Cardiac fibroblast (primary cell): ENCODE measurements at places on chromosomes 1 and 21.

DNA sequence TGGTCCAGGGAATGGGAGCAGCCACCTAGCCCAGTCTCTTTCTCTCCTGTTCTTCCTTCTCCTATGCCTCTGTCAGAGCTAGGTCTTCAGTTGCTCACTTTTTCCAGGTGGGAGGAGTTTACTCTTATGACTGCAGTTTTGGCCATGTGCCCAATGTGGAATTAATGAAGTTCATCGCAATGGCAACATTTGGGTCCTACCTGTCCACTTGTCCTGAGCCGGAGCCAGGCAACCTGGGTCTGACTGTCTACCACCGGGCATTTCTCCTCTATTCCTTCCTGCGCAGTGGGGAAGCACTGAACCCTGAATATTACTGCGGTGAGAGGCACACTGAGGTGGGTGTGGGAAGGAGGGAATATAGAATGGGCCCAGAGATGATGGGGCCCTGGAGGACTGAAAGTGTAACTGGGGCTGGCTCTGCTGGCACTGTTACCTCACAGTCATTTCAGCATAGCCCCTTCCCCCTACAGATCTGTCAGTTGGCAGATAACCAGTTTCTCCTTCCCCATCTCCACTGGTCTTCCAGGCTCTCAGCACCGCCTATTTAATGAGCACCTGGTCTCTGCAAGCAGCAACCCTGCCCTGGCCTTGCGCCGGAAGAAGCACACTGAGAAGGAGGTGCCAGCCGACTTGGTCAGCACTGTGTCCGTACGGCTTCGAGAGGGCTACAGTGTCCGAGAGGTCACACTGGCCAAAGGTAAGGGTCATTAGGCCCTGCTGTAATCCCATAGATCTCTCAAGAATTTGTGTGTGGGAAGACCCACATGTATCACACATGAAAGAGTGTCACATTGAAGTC is 30.1 kb downstream of the SZT2 start:
- no peak for DNase-seq

- no peak for DNase-seq
Observed at GRCh38 chr21:40433538-40433937, 413.4 kb downstream of the DSCAM start.

- no peak for DNase-seq
Observed at GRCh38 chr1:89973471-89974127, 21.3 kb upstream of the ZNF326 start.

GRCh38 chr1:234094172-234094571 is 189.7 kb downstream of the SLC35F3 start:
- no peak for DNase-seq

GRCh38 chr1:18541046-18541795 is 60.5 kb downstream of the KLHDC7A start:
- no peak for DNase-seq

GRCh38 chr1:174376030-174376429 is 71.7 kb upstream of the GPR52 start:
- DNase-seq: no peak

DNA sequence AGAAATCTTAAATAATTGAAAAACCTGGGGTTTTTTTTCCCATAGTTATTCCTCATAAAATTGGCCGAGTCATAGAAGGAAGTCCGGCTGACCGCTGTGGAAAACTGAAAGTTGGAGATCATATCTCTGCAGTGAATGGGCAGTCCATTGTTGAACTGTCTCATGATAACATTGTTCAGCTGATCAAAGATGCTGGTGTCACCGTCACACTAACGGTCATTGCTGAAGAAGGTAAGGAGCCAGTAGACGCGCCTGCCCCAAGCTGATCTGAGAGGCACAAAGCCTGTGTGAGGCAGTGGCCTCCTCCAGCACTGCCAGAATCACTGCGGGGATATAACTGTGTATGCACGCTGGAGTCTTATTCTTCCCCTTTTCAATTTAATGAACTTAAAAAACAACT is 100.3 kb downstream of the PHTF1 start:
- no peak for DNase-seq

DNA sequence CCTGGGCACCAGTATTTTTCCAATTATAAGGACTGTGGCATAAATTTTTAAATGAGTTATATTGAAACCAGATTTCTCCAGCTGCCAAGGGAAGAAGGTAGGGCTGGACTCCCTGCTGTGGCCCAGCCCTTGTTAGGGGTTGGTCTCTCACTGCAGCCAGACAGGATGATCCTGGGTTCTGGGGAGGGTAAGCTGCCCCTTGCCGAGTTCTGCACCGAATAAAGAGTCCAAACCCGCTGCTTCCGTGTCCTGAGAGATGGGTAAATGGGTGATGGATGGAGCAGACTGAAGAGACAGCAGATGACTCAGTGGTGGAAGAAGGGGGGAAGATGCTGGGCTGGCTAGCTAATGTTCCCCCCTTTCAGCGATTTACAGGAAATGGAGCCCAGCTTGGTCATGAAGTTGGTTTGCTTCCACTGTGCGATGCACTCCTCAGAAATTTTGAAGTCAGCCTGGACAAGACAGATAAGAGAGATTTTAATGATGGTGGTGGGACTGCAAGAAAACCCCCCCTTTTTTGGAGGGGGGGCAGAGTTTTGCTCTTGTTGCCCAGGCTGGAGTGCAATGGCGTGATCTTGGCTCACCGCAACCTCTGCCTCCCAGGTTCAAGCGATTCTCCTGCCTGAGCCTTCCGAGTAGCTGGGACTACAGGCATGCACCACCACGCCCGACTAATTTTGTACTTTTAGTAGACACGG is 41.4 kb downstream of the YARS1 start:
- DNase-seq: no peak

- peak; percentile 74 for DNase-seq
Observed at GRCh38 chr1:8825985-8826481, 8.6 kb upstream of the RERE start.

DNA sequence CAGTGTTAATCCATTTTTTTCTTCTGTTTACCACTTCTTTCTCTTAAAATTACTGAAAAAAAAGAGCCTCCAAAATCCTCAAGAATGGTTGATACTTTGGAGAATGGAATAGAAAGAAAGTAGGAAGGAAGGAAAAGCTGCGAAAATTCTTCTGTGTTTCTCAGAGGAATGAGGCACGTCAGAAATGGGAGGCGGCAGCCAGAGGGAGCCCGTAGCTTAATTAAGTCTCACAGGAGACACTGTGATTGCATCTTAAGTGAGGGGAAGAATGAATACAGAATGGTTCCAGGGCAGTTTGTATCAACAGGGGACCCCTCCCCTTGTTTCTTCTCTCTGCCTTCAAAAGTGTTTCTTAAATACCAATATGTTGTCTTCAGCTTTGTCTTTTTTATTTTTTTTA is 1099.5 kb downstream of the PLA2G4A start:
- DNase-seq: peak; percentile 55

DNA sequence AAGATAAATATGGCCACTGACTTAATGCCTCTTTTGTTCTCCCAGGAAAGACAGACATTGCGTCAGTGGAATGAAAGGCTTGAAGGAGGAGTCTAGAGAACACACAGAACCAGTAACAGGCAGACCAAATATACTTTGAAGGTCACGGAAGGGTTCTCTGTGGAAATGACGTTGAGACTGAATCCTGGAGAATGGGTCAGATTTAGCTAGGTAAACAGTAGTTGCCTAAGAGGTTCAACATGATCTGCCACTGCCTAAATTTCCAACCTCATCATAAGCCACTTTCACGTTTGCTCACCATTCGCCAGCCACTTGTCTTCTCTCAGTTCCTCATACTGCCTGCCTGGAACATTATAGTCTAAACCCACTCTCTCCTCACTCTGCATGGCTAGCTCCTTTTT is 20.5 kb downstream of the PLA2G4A start:
- no peak for DNase-seq

DNA sequence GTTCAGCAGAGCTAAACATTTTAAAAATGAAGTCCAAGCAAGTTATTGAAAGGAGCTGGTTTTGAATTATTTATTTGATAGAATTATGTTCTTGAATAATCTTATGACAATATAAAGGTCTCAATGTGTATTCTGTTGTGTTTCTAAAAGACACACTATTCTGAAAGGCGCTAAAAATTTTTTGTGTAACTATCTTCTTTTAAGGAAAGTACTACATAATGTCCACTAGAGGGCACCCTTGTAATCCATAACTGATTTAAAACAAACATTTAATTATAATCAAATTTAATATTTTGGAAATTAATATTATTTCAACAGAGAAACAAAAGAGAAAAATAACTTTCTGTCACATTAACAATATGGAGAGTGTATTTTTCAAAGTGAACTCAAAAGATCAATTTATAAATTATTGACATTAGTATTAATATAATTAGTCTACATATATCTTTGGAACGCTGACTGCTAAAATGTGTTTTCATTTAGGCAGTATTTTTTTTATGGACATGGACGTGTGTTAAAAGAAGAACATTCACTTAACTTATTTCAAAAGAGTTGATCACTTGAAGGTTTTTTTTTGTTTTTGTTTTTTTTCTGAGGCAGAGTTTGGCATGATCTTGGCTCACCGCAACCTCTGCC is 248.4 kb downstream of the DENND1B start:
- DNase-seq: peak; percentile 60

GRCh38 chr1:74530892-74531291 is 18.5 kb upstream of the LRRC53 start:
- no peak for DNase-seq

- no peak for DNase-seq
Observed at GRCh38 chr21:43311301-43311817, 115.6 kb downstream of the SIK1 start.

DNA sequence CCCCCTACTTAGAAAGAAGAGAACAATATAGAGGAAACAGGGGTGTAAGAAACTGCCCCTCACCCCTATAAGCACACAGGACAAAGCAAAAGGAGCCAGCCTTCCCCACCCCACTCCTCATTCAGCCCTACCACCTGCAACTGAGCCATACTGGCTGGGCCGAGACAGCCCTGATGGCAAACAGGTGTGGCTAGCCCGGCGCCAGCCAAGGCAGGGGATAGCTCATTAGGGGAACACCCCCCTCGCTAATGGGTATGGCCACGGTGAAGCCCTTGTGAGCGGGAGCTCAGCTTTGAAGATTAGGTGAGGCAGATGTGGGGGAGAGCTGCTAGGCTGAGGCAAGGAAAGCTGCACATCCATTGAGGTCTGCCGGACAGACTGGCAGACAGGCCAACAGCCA is 65.5 kb downstream of the ERI3 start:
- DNase-seq: no peak

- DNase-seq: no peak
Observed at GRCh38 chr1:33081554-33082305, 777 bp downstream of the AZIN2 start.

DNA sequence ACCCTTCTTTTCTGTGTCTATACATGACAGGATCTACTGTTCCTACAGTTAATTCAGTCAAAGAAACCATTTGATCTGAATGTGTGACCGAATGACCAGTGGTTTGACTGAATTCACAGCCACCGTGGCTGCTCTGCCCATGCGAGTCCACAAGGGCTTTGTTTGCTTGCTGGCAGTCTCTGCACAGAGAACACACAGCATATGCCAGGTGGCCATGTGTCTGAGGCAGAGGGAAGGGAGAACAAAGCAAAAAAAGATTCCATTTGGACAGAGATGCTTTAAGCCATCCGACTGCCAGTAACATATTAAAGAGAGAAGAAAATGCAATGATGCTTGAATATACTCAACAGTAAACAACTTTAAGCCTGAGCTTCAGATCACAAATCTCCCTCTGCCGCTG is 737.8 kb upstream of the CXADR start:
- no peak for DNase-seq

- no peak for DNase-seq
Observed at GRCh38 chr21:29805105-29805504, 134.7 kb downstream of the GRIK1 start.

GRCh38 chr1:24536391-24536840 is 19.5 kb upstream of the NCMAP start:
- no peak for DNase-seq

- peak; percentile 9 for DNase-seq
Observed at GRCh38 chr1:48858200-48858920, 81.7 kb upstream of the BEND5 start.

GRCh38 chr1:114103992-114104391 is 49.7 kb downstream of the SYT6 start:
- DNase-seq: no peak

- no peak for DNase-seq
Observed at GRCh38 chr1:77649127-77649526, 33.3 kb downstream of the ZZZ3 start.

DNA sequence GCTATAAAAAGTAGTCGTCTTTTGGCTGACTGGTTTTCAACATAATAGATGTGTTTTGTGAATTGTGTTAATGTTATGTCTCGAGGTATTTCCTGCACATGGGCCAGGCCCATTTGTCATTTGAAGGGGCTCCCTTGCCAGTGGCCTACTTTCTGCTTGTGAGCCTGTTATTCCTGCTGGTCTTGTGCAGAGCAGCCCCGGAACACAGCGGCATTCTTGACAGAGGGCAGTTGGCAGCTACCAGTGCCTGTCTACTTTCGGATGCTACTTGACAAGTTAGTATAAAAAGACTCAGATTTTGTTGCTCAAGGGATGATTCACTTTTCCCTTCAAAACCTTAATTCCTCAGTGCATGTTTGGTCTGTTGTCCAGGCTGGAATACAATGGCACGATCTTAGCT is 28.5 kb downstream of the PGM1 start:
- DNase-seq: peak; percentile 25

- DNase-seq: no peak
Observed at GRCh38 chr21:19197950-19198349, 794.4 kb upstream of the TMPRSS15 start.

- DNase-seq: peak; percentile 47
Observed at GRCh38 chr1:115217150-115218033, 120.7 kb downstream of the NGF start.

DNA sequence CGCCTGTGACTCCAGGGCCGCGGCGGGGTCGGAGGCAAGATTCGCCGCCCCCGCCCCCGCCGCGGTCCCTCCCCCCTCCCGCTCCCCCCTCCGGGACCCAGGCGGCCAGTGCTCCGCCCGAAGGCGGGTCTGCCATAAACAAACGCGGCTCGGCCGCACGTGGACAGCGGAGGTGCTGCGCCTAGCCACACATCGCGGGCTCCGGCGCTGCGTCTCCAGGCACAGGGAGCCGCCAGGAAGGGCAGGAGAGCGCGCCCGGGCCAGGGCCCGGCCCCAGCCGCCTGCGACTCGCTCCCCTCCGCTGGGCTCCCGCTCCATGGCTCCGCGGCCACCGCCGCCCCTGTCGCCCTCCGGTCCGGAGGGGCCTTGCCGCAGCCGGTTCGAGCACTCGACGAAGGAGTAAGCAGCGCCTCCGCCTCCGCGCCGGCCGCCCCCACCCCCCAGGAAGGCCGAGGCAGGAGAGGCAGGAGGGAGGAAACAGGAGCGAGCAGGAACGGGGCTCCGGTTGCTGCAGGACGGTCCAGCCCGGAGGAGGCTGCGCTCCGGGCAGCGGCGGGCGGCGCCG is at the start of gene SIM2:
Gene SIM2, plus strand, starts transcription at position 135 of the 565 bp plus-strand sequence. CDS start 632 bp downstream, outside the sequence.
- DNase-seq: no peak

- no peak for DNase-seq
Observed at GRCh38 chr1:214188835-214189234, 92.1 kb upstream of the SMYD2 start.

- no peak for DNase-seq
Observed at GRCh38 chr1:15322648-15323350, 75.8 kb downstream of the FHAD1 start.

- DNase-seq: no peak
Observed at GRCh38 chr1:43048601-43049011, 89.9 kb upstream of the SLC2A1 start.
